ENCODE measurements at places on chromosomes 13 and 19.
A peak's percentile ranks its signal among the peaks of the same experiment; 100 is the strongest.

DNA sequence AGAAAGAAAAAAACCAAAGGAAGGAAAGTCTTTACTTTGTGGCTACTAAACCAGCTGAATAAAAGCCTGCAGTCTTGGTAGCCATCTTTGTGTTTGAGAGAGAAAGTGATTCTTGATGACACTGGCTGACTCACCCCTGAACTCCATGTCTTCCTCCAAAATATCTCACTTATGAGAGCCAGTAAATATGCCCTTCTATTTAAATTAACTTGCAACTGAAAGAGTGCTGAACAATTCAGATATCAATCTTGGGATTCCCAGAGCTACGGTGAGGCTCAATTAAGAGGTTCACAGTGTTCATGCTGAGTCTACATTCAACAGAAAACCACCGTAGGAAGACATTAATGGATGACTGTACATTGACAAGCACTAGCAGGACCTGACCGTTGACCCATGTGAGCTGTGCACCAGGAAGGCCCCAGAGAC lies 57.9 kb downstream of the KCTD12 start:
- no peak for DNase-seq

GRCh38 chr19:4059891-4060620 lies 6.6 kb downstream of the ZBTB7A start:
- no peak for DNase-seq

- no peak for DNase-seq
These were observed 21.7 kb downstream of the AKAP8 start for GRCh38 chr19:15357906-15358305.

DNA sequence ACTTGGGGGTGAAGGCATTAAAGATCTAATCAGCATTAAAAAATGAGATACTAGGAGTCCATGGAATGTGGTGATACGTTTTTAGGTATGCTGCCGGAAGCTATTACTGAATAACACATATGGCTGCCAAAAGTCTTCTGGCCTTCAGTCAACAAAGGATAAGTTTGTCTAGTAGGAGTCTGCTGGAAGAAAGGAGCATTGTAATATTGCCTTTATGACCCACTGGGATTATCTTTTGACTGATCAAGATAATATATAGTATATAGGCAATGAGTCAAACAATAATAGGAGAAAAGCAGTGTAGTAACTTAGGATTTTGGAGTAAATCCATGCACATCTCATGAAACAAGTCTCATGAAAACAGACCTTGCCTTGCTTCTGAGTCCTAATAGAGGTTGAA lies 295.4 kb downstream of the SLITRK6 start:
- DNase-seq, result no peak

- DNase-seq, result no peak
These were observed 1116.1 kb downstream of the PCDH9 start for GRCh38 chr13:66113882-66114526.

- DNase-seq, result no peak
These were observed 54.5 kb upstream of the GPI start for GRCh38 chr19:34310494-34310981.

GRCh38 chr13:24187185-24187584 lies 26.7 kb downstream of the SPATA13 start:
- no peak for DNase-seq

GRCh38 chr19:17293605-17294004 lies 9.6 kb downstream of the ABHD8 start:
- no peak for DNase-seq

GRCh38 chr19:47506459-47506858 lies 8.4 kb downstream of the NAPA start:
- no peak for DNase-seq

DNA sequence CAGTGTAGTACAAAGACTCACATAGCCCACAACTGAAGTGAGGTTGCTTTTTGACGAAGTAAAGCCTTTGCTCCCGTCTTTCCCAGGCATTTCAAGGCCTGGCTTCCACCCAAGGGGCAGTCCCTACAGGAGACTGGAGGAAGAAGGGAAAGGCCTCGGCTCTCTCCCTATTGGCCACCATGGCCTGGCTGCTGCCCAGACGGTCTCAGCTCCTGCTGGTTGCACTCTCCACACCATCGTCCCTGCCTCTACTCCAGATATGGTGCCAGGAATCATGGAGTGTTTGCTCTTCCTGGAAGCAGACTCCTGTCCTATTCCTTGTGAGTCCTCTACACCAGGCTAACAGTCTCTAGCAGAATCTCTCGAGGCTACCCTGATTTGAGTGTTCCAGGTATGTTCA lies 124.1 kb upstream of the UQCRFS1 start:
- no peak for DNase-seq

GRCh38 chr19:2811221-2811722 lies 8.4 kb upstream of the ZNF554 start:
- DNase-seq, result no peak

DNA sequence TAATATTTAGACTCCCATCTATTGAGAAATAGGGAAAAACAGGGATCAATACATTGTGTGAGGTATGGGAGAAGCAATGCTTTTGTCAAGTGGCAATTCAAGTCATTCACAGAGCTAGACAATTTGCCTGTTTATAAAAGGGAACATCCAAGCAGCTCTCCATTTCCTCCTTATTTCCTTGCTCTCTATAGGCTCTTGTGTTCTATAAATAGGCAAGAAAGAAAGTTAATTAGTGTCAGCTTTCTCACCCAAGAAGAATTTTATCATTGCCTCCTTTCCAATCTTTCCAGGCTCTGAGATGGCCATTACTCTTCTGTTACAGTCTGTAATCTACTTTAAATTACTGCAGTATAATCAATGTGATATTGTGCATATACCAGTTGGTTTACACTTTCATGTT lies 199.9 kb downstream of the LHFPL6 start:
- no peak for DNase-seq

- DNase-seq, result peak; percentile 18
These were observed 335.7 kb downstream of the RFC3 start for GRCh38 chr13:34153428-34154180.

DNA sequence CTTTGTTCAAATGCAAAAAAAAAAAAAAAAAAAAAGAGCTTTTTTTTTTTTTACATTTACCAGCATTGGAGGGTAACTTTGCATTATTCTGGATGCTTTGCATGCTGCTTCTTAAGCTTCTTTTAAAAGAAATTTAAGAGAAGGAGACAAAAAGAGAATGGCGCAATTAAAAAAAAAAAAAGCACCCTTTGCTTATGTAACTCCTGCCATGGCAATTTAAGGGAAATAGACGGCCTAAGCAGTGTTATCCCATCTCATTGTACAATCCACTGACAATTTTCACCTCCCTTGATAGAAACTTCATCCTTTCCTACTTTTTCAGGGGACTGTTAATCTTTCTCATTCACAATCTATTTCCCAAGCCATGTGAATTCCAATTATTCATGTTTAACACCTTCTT lies 129.8 kb downstream of the KCTD12 start:
- no peak for DNase-seq

DNA sequence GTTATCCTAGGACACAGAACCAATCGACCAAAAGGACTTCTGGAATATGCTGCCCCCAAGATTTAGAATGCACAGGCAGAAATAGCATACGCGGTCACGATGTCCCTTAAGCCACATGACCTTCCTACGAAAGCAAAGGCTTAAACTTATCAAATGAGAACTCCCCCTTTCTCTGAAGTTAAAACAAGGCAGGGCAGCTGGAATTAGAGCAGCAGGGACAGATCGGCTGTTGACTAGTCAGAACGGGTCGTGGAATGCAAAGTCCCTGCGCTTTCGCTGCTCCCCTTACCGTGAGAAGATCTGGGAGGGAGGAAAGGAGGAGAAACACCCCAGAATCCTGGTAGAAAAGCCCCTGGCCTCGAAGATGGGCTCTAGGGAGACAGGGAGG lies 799 bp upstream of the USPL1 start:
- peak; percentile 80 for DNase-seq

- no peak for DNase-seq
These were observed 47.4 kb downstream of the SOX1 start for GRCh38 chr13:112114391-112114790.

GRCh38 chr19:46716672-46717033 lies 261 bp downstream of the PRKD2 start:
- DNase-seq, result no peak

DNA sequence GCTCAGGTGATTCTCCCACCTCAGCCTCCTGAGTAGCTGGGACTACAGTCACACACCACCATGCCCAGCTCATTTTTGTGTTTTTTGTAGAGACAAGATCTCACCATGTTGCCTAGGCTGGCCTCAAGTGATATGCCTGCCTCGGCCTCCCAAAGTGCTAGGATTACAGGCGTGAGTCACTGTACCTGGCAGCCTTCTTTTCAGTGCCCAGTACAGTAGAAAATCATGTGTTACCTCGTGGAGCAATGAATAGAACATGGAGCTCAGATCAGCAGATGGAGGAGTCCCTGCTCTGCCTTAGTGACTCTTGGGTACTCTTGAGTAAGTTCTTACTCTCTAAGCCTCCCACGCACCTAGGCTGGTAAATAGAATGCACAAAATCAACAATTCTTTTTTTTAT lies 44.7 kb downstream of the THSD1 start:
- DNase-seq, result no peak

DNA sequence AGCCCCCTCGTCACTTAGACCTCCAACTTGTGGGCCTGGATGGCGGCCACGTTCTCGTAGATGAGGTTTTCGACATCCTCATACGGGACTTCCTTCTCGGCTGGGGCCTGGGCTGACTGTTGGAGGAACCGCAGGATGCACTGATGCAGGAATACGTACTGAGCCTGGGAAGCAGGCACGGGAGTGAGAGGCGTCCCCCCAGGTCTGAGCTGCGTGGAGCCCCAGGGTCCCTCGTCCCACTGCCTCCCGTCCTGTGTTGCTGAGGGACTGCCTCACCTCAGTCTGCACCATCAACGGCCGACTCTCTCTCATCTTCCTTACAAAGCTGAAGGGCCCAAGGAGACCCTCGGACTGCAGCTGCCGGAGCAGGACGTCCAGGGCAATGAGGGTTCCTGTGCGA lies 1.7 kb upstream of the SYT5 start:
- DNase-seq, result no peak
